HT-29 (cell line): ENCODE measurements at places on chromosomes 5 and 9.
A peak's percentile ranks its signal among the peaks of the same experiment; 100 is the strongest.

DNA sequence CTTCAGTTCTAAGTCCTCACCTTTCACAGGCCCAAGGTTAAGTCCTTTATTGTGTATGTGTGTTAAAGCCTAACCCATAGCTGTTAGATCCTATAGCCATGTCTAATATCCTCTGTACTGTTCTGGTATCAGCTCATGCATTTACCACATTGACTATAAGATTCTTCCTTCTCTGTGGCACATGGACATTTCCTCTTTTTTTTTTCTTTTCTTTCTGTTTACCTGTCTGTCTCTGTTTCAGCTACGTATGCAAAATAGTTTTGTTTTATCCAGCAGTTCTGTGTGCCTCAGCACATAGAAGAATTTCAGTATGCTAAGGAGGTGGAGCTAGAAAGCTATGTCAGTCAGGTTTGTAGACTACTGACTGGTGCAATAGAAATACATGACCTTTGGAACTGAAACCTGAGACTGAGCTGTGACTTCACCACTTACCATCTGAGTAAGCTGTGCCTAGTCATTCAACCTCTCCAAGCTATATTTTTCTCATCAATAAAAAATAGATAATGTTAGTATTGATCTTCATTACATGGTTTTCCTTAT is 155.6 kb upstream of the VLDLR start:
- peak; percentile 82 for DNase-seq

GRCh38 chr9:35495984-35496383 is 6.1 kb downstream of the RUSC2 start:
- DNase-seq = no peak

DNA sequence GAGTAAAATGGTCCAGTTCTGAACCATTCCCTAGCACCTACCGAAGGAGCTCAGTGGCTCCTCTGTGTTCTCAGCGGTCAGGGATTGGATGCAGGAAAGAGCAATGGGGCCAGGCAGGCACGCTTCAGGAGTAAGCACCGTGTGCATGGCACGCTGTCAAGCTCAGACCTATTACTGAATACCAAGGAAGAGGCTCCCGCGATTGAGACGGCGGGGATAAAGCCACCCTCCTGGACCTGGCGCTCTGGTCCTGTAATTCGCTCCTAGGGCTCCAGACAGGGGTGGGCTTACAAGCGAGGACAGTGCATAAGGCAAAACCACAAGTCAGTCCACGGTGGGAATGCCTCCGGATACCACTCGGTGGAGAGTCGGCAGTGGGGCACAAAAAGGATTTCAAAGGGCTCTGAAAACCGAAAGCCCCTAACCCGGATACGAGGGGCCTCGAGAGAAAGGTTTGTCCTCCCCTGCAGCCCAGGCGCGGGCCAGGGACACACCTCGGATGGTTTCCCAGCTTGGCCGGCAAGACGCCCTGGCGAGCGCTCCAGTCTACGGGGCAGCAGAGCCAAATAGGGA is 988 bp downstream of the OXCT1 start:
- DNase-seq = no peak

- DNase-seq = no peak
Observed at GRCh38 chr5:89900346-89900745, 509.2 kb downstream of the CETN3 start.

DNA sequence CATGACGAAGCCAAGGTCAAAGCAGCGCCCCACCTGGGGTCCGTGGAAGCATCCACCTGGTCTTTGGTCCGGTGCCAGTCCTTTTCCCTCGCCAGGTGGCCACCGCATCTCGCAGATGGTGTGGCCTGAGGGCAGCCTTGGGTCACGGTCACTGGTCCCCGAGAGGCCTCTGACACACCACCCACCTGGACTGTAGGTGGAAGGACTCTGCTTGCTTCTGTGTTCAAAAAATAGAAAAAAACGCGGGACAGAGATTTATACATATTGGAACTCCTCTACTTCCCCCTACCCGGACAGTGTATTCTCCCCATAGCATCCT is 466 bp upstream of the TTC39B start:
- no peak for DNase-seq

- no peak for DNase-seq
Observed at GRCh38 chr9:120365386-120365785, 214.6 kb downstream of the CDK5RAP2 start.

- DNase-seq = no peak
Observed at GRCh38 chr9:113675475-113675941, 200.6 kb upstream of the ZNF618 start.

GRCh38 chr5:78001197-78001596 is 225.1 kb upstream of the TBCA start:
- DNase-seq = no peak

DNA sequence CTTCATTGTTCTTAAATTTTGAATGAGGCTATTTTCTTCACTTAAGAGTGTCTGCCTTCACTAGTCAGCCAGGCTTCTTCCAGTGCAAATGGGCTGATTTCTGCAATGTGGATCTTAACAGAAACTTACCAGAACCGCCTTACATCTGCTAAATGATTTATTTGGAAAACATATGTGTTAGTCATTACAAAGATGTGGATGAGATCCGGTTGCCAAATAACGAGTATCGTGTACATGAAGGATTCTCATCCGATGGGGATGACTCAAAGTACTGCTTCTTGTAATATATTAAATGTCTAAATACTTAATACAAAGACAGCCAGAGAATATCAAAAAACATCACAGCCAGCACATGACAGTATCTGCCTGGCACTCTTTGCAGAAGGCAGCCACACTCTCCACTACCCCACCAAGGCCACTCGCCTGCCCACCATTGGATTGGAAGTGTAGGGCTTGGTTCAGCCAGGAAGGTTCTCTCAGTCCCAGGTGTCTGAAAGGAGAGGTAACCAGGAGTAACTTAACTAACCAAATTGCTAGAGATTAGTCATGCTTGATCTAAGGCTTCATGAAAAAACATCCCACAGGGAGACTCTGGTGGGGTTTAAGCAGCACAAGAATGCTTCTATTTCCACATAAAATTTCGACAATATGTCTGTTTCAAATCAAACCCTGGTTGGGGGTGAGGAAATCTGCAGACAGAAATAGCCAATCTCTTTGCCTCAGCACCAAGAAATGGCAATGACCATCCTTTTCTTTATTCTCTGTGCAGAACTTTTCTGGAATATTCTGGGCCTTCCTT is 174.8 kb downstream of the GADD45G start:
- DNase-seq = no peak

- DNase-seq = no peak
Observed at GRCh38 chr9:112144807-112145206, 30.3 kb downstream of the SUSD1 start.

DNA sequence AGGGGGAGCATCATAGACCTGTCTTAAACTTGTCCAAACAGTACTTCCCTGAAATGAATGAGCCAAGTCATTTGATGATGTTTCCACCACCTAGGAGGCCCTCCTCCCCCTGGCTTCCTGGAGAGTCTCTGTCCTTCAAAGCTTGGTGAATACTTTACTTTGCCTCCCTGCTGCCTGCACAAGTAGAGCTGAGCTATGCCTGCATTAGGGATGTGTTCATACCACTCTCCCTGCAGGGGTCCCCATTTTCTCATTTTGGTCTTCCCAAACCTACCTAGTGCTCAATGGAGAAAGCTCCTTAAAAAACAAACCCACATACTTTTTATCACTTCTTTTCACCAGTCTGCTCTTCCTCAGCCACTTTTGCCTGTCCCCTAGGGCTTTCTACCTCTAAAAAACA is 7.7 kb downstream of the CCNI2 start:
- DNase-seq = peak; percentile 60

DNA sequence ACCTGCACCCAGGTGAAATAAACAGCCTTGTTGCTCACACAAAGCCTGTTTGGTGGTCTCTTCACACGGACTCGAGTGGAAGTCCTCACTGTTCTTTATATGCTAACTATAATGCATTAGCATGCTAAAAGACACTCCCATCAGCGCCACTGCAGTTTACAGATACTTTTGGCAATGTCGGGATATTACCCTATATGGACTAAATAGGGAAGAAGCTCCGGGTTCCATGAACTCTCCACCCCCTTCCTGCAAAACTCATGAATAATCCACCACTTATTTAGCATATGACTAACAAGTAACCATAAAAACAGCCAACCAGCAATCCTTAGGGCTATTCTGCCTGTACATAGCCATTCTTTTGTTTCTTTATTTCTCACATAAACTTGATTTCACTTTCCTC is 426.2 kb upstream of the PTPRD start:
- DNase-seq = no peak

GRCh38 chr5:157971571-157972216 is 112.7 kb upstream of the CLINT1 start:
- no peak for DNase-seq

DNA sequence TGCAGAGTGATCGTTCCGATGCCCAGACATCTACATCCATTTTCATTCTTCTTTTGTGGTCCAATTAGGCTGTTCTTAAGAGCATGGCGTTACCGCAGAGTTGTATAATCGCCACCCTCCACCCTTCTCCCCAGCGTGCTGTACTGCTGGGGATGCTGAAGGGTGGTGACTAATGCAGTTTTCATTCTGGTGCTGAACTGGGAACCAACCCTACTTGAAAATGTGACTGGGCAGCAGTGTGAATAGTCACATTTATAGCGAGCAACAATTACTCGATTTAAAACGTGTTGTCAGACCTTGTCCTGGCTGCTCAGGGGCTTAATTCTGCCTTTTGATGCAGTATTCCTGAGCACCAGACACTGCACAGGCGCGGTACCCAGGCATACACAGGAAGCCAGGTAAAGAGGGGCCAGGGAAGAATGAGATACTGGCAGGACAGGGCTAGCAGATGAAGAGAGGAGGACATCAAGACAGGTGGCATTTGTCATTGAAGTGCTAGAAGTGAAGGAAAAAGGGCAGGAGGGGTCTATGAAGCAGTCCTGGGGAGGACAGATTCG is 719 bp upstream of the ISCA1 start:
- no peak for DNase-seq

GRCh38 chr5:100634937-100635534 is 99.9 kb downstream of the FAM174A start:
- no peak for DNase-seq

- DNase-seq = no peak
Observed at GRCh38 chr9:10135553-10135952, 477.2 kb downstream of the PTPRD start.

DNA sequence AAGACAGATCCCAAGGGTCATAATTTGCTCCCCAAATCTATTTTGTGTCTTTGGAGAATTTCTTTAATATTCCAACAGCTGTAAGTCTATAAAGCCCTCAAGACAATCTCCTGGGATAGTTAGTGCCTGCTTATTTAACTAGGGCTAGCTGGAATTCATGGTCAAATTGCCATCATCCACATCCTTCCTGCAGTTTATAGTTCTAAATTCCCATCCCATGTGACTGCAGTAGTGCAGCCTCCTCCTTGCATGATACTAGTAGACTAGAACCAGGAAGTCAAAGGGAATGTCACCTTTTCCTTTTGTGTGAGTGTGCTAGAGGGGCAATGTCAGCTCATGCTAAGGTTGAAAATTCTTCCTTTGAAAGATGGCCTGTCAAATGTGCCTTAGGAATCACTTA is 214.8 kb upstream of the PIK3R1 start:
- no peak for DNase-seq

DNA sequence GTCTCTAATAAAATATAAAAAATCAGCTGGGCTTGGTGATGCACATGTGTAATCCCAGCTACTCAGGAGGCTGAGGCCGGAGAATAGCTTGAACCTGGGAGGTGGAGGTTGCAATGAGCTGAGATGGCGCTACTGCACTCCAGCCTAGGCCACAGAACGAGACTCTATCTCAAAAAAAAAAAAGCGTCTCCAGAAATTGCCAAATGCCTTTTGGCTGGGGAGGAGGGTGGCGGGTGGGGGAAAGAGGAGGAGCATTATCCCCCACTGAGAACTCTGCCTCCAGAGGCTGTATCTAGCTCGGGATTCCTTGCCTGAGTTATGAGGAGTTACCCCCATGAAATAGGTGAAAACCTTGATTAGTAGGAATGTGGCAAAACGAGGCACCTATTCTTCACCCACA is 4.8 kb downstream of the ROPN1L start:
- DNase-seq = no peak

- peak; percentile 67 for DNase-seq
Observed at GRCh38 chr5:151740336-151740942, 18.0 kb downstream of the ATOX1 start.

DNA sequence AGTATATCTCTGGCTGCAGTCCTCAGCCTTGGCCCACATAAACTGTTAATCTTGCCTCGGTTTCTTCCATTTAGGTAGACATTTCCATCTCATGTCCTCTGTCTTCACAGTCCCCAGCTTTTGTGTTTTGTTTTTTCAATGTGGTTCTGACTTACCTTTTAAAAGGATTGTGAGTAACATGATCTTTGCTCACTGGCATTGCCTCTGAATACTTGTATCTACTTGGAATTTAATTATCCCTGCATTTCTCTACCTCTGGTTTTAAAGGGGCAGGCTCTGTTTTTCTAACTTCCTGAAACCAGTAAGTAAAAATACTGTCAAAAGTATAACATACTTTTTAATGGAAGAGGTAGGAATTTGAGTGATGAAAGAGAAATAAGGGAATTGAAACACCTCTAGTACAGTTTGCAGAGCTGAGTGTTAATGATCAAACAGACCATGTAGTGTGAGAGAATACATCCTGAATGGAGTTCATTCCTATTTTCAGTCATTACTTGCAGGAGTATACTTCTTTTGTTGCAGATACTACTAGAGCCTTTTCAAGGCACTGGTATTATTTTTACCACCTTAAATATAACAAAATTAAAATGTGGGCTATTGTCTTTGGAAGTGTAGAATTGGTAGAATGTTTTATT is 62.6 kb downstream of the MTREX start:
- no peak for DNase-seq

DNA sequence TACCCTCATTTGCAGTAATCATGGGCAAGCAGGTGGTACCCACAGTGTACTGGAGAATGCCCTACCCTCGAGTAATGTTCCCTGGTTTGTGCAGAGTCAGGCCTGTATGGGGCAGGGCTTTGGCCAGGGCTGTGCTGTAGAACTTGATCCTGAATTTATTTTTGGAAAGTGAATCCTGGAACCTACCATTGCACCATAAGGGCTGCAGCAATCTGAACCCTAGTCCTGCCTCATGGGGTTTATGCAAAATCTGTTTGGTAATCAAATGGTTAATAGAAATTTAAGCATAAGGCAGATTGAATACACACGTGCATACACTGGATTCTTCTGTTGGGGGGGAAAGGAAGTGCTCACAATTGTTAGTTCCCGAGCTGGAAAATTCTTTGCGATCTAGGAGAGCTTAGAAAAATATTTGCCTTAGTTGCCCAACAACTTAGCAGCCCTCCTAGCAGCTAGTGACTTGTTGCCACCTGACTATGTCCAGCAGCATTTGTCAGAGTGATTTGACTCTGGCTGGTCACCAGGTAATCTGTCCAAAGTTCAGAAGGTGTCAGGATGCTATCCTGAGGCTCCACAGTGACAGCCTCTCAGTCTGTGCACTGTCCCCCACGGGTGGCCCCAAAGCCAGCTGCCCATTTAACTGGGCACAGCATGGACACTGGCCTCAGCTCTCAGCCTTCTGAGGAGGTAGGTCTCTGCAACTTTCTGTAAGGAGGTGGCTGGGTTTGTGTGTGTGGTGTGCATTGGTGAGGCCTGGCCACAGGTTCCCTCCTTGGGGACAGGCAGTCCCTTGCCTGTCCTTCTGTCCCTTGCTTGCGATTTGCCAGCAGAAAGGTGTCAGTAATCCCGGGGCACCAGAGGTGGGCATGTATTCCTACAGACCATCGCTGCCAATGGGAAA is 8.3 kb downstream of the MVB12B start:
- DNase-seq = no peak

- DNase-seq = no peak
Observed at GRCh38 chr9:93124793-93125192, 9.3 kb downstream of the NINJ1 start.

GRCh38 chr5:112136773-112137172 is 282.3 kb downstream of the EPB41L4A start:
- no peak for DNase-seq
